Urinary bladder (tissue), 4 donors: ENCODE measurements at places on chromosomes 5 and 9. TPM values are rescaled to one million over a fixed set of nuclear protein-coding genes. Genes with fewer than 3 reads are reported as not detected.

The CCNH gene
- 133 TPM for total RNA-seq

The ZNF879 gene
- 11.9 TPM for total RNA-seq

The SLC23A1 gene
- not detected for total RNA-seq

The PLAC8L1 gene
- total RNA-seq: not detected

The PCDHB16 gene
- total RNA-seq: 3.3 TPM

The UAP1L1 gene
- total RNA-seq: 4.0 TPM

The SLC6A18 gene
- total RNA-seq: not detected

The LIX1 gene
- total RNA-seq: 0.63 TPM

The EIF4E1B gene
- total RNA-seq: not detected

The WDR31 gene
- total RNA-seq: 1.7 TPM
